ENCODE measurements at places on chromosomes 7 and 10.

DNA sequence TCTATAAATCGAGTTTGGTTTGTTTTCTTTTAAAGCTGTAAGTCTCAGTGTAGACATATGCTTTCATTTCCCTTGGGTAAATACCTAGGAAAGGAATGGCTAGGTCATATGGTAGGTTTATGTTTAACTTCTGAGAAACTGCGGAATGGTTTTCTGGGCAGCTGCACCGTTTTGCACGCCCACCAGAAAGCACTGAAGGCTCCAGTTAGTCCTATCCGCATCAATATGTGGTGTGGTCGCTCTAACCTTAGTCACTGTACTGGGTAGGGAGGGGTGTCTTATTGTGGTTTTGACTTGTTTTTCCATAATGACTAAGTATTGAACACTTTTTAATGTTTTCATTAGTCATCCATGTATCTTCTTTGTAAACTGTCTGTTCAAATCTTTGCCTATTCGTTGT is 279.5 kb upstream of the AKR1E2 start:
- DNase-seq: peak; percentile 63

GRCh38 chr7:90570373-90570959 is 25.7 kb upstream of the CDK14 start:
- no peak for DNase-seq

DNA sequence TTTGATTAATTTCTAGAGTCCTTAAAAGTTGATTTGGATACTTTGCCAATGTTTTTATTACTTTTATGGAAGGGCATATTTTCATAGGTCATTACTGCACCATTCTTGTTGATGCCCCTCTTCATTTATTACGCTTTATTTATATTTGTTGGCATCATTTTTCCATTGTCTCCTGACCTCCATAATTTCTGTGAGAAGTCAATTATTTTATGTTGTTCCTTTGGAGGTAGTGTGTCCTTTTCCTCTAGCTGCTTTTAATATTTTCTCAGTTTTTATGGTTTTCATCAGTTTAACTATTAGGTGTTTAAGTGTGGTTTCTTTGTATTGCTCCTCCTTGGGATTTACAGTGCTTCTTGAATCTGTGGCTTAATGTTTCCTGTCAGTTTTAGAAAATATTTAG is 134.9 kb downstream of the SAMD9 start:
- no peak for DNase-seq

- no peak for DNase-seq
Measured at GRCh38 chr7:104241135-104241534, 33.3 kb upstream of the ORC5 start.

DNA sequence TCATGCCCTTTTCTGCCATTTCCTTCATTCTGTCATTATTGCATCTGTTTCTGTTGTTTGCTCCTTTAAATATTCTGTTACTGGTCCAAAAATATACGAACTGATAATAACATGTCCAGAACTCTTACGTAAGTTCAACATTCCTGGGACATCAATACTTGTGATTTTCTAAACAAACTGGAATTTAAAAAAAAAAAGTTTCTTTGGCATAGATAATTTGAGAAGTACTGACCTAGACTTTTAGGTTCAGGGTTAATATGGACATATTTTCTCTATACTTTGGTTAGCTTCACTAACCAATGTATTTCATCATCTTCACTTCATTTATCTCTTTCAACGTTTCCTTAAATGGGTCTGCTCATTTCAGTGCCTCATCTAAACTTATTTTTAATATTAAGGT is 147.3 kb downstream of the JMJD1C start:
- DNase-seq: no peak

DNA sequence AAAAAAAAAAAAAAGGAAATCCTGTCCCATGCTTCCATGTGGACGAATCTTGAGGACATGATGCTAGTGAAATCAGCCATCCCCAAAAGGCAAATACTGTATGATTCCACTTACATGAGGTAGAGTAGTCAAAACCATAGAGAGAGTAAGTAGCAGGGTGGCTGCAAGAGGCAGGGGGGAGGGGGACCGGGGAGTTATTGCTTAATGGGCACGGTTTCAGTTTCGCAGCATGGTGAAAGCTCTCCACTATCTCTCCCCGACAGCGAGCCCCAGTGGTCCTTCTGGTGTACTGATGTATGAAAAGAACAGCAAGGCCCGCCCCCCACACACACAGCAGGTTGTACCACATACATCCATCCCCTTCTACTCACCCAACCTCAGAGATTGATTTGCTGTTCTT is 32.8 kb downstream of the NOD1 start:
- DNase-seq: peak; percentile 61

DNA sequence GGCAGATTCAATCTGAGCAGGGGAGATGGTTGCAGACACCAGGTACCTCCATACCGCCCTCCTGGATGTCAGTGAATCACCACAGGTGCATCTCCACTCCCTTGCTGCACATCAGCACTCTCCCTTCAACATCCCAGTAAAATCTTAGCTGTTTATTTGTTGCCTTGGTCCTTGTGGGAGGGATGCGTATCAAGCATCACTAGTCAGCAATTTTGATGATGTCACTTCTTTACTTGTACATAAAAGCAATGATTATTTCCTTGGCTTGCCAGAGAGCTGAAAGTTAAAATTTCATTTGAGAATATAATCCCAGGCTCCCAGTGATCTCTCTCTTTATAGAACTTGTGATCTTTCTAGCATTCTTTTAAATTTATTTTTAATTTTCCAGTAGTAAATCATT is 49.5 kb downstream of the TMEM168 start:
- no peak for DNase-seq

- DNase-seq: peak; percentile 81
Measured at GRCh38 chr10:72340510-72341261, 14.0 kb downstream of the DNAJB12 start.

GRCh38 chr10:22333975-22334282 is 11.4 kb upstream of the SPAG6 start:
- DNase-seq: no peak

GRCh38 chr7:85290269-85290668 is 103.4 kb upstream of the SEMA3D start:
- no peak for DNase-seq

DNA sequence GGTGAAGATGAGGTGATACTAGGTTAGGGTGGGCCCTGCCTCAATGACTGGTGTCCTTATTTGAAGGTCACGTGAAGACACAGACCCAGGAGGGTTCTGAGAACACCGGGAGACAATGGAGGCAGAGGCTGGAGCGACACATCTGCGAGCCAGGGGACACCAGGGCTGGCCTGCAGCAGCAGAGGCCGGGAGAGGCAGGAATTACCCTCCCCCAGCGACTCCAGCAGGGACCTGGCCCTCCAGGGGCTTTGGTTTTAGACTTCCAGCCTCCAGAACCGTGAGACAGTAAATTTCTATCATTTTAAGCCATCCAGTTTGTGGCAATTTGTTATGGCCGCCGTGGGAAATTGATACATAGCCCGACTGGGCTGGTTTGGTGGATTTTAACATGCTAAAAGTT is 152.2 kb downstream of the DNAJB6 start:
- DNase-seq: no peak

DNA sequence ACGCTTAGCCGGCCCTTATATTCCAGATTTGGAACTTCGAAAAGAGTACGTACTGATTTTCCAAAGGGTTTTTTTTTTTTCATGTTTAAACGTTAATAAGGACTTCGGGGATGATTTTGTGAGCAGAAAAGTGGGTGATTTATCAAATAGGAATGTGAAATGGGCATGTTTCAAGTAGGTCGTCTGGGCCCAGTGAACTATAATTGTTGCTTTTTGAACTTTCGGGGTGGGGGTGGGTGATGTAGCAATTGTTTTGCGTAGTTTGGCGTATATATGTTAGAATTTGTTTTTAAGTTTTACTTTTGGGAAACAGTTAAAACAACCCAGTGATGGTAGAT is 299 bp upstream of the PBLD start:
- DNase-seq: no peak

GRCh38 chr7:71604818-71605414 is 473.0 kb downstream of the GALNT17 start:
- DNase-seq: no peak

DNA sequence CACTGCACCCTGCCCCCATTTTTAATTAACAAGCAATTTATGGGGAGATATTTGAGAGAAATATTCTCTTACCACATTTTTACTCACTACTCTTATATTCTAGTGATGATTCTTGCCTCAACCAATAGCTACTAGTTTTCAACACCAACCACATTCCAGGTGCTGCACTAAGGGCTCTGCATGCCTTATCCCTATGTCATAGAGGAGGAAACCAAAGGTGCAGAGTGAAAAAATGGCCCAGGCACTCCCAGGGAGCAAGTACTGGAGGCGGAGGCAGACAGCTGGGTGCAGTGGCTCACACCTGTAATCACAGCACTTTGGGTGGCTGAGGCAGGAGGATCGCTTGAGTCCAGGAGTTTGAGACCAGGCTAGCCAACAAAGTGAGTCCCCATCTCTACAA is 35.5 kb upstream of the TPST1 start:
- DNase-seq: no peak

DNA sequence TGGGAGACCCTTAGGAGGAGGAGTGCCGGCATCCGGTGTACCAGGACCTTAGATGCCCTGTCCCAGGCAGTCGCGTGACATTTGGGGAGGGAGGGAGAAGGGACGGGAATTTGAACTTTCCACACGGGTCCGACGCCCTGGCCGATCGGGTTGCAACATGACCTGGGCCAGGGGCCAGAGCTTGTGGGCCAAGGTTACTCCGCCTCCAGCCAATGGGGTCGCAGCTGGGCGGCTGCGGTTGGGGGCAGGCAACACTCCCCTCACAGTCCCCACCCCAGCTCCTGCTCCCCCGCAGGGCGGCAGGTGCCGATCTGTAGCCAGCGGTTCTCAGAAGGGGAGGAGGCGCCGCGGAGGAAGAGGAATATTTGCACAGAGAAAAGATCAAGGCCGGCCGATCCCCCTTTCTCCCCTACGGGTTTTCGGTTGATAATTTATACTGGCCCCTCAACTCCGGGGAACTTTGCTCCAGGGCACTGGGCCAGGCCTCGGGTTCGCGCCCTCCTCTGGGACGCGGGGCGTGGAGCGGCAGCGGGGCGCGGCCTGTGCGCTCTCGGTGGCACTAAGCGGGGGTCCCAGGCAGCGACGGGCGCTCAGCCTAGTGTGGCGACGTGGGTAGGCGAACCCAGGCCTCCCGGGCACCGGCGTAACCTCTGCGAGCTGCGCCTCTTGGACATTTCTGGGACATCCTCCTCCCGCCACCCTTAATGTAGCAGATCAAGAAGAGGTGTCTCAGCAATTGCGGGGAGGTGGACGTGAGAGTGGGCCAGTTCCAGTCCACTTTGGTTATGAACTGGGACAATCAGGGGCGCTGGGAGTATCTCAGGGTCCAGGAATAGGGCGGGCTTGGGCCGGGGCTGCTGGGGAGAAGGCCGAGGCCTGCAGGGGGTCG is 1.2 kb downstream of the MLXIPL start:
- DNase-seq: no peak

- DNase-seq: no peak
Measured at GRCh38 chr7:69403169-69403568, 195.1 kb upstream of the AUTS2 start.

GRCh38 chr7:47684728-47685127 is 102.8 kb upstream of the TNS3 start:
- DNase-seq: no peak

DNA sequence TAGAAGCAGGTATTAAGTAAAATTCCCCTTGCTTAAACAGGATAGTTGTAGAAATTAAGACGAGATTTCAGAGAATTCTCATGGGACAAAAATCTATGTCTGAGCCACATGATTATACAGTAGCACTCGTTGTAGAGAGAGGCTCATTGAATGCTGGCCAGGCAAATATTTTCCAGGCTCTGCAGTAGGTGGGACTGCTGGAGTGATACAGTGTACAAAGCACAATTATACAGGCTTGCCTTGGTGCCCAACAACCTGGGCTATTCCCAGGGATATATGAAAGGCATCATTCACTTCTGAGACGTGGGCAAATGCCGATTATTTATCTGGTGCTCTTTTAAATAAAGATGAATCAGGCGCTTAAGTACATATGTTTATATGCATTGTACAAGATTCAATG is 380.6 kb downstream of the PHTF2 start:
- no peak for DNase-seq

GRCh38 chr10:123515661-123516060 is 150.5 kb upstream of the GPR26 start:
- DNase-seq: no peak

GRCh38 chr10:1635340-1635739 is 102.0 kb downstream of the ADARB2 start:
- no peak for DNase-seq

DNA sequence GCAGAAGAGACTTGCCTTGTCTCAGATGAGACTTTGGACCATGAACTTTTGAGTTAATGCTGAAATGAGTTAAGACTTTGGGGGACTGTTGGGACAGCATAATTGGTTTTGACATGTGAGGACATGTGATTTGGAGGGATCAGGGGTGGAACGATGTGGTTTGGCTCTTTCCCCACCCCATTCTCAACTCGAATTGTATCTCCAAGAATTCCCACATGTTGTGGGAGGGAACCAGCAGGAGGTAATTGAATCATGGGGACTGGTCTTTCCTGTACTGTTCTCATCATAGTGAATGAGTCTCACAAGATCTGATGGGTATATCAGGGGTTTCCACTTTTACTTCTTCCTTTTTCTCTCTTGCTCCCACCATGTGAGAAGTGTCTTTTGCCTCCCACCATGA is 229.7 kb upstream of the KCND2 start:
- no peak for DNase-seq

- DNase-seq: no peak
Measured at GRCh38 chr10:125003146-125003900, 61.4 kb downstream of the ZRANB1 start.

DNA sequence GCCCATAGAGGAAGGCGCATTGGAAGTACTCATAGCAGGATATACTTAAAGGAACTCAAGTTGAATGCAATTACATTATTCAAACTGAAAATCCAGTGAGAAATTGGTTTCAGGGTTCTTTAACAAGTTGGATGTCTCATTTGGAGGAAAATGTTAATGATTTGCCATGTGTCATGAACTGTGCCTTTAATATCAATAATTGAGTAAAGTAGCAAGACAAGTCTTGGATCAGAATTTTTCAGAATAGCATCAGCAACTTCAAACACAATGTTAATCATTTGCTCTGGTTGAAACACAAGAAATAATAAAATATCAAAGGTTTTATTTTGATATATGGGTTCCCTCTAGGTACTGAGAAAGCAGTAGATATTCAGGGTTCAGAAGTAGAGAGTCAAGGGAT is 24.5 kb upstream of the POU6F2 start:
- no peak for DNase-seq

GRCh38 chr10:132507409-132507955 is 30.1 kb upstream of the INPP5A start:
- DNase-seq: no peak

DNA sequence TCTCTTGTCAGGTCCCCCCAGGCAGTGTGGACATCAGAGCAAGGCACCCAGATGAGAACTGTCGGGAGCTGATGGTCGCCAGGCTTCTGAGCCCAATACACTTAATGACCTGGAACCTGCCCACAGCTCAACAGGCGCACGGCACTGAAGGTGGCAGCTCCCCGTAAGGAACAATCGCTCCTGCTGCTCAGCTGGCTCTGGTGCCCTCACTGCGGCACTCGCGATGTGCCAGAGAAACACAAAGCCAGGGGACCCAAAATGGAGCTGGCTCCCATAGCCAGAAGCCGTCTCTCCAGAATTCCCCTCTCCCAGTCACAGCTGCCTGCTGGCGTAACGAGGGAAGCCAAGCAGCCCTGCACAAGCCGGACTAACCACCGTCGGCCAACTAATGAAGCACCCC is 6.3 kb downstream of the CALN1 start:
- DNase-seq: no peak

- no peak for DNase-seq
Measured at GRCh38 chr10:34407324-34407805, 407.7 kb downstream of the PARD3 start.

GRCh38 chr7:123935436-123936381 is 10.7 kb downstream of the SPAM1 start:
- no peak for DNase-seq

GRCh38 chr10:87760195-87760905 is 57.7 kb downstream of the ATAD1 start:
- no peak for DNase-seq
